ENCODE measurements at places on chromosomes 6 and 20.

DNA sequence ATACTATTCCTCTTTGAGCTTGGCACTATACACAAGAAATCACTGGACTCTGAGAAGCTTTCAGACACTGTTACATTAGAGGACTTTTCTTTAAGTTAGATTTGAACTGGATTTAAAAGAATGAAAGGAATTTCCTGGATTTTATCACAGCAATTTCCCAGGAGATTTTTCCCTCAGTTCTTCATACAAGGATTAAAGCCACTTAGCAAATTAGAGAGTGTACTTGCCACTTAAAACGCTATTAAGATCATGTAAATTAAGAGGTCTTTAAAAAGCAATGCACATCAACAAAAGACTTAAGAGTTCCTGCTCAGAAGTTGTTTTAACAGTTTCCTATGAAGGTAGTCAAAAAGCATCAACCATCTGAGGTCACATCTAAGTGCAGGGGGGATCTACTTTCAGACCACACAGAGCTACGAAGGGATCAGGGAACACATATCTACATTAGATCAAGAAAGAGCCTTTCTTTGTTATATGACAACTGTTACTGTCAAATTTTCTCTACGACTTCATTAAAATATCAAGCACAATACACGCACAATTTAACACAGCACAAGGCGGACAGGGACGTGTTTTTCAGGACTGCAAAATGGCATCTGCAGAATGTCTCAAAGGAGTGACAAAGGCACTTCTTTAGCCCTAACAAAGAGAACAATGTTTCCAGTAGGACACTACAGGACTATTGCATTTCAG lies 65.8 kb downstream of the EPB41L2 start:
- no peak for DNase-seq

DNA sequence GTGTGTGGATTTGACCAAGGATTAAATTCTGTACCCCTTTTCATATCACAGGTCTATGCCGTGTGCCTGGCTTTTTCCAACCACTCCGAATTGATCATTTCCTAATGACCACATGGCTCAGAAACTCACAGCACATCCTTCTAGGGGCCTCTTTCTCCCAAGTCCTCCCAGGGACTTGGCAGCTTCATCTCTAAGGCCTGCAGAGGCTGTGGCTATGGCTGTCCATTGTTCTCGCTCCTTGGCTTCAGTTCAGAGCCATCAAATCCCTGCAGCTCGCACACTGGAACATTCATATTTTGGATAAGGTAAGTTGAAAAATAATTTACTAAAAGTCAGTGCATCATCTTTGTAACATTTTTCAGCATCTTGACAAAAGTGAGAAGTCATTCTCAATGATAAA lies 497.2 kb upstream of the CDH4 start:
- DNase-seq, result no peak

GRCh38 chr6:32558426-32559057 lies 28.5 kb upstream of the HLA-DRB5 start:
- no peak for DNase-seq

DNA sequence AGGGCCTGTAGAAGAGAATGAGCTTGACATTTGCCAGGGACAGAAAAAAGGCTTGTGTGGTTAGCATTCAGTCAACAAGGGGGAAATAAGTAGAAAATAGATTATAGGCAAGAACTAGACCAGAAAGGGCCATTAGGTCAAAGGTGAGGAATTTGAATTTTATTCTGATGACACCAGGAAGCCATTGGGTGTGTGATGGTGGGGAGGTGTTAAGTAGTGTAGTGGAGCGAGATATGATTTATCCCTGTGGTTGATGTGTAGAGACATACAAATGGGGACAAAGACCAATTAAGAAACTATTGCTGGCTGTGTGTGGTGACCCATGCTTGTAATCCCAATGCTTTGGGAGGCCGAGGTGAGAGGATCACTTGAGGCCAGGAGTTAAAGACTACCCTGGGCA lies 11.0 kb downstream of the DSTN start:
- DNase-seq, result no peak

DNA sequence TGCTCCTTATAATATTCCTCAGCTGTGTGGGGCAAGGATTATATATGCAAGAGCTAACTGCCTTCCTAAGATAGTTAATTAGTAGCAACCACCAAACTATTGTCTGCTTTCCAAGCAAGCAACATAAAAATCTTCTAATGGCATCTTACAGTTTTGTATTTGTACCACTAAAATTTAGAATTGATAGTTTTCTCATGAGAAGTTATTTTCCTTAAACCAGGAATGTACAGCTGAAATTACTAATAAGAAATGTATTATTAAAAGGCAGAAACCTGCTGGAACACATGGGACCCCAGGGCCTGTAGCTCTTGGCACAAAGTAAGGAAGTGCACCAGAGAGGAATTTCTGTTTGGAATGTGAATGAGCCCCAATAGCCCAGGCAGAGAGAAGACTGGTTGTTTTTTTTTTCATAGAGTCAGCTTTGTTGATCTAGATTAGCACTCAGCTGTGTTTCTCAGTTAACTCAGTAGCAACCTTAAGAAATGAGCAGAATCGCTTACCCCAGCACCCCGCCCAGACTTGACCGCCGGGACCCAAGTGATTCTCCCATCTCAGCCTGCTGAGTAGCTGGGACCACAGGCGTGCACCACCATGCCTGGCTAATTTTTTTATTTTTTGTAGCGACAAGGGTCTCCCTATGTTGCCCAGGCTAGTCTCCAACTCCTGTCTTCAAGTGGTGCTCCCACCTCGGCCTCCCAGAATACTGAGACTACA lies 2.6 kb downstream of the MGME1 start:
- no peak for DNase-seq

GRCh38 chr6:22146931-22147701 lies 149.7 kb downstream of the PRL start:
- no peak for DNase-seq

GRCh38 chr20:8518878-8519277 lies 386.8 kb downstream of the PLCB1 start:
- DNase-seq, result no peak

DNA sequence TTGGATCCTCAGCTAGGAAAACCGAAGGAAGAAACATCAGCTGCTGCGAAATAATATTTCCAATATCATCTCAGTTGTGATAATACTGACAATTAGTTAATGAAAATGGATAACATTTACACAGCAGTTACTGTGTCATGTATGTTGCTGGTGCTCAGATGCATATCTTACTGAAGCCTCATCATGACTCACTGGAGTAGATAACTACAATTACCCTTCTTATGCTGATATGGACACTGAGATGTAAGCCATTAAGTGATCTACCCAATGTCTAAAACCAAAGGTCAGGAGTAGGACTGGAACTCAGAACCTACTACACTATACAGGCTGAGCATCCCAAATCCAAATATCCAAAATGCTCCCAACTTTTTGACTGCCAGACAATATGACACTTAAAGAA lies 54.7 kb upstream of the LYRM2 start:
- DNase-seq, result no peak

GRCh38 chr6:105545947-105546731 lies 143.3 kb upstream of the PREP start:
- no peak for DNase-seq

DNA sequence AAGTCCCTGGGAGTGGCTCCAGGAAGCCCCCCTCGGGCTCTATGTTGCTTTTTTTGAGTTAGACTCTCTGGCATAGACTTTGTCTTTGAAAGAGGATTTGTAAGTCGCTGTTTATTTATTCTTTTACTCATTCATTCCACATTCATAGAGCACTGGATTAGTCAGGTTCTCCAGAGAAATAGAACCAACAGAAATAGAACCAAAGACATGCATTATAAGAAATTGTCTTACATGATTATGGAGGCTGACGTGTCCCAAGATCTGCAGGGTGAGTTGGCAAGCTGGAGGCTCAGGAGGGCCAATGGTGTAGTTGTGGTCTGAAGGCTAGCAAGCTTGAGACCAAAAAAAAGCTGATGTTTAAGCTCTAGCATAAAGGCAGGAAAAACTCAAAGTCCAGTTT lies 98.3 kb upstream of the CHD6 start:
- no peak for DNase-seq

GRCh38 chr6:34928220-34928619 lies 39.2 kb downstream of the ANKS1A start:
- DNase-seq, result no peak

DNA sequence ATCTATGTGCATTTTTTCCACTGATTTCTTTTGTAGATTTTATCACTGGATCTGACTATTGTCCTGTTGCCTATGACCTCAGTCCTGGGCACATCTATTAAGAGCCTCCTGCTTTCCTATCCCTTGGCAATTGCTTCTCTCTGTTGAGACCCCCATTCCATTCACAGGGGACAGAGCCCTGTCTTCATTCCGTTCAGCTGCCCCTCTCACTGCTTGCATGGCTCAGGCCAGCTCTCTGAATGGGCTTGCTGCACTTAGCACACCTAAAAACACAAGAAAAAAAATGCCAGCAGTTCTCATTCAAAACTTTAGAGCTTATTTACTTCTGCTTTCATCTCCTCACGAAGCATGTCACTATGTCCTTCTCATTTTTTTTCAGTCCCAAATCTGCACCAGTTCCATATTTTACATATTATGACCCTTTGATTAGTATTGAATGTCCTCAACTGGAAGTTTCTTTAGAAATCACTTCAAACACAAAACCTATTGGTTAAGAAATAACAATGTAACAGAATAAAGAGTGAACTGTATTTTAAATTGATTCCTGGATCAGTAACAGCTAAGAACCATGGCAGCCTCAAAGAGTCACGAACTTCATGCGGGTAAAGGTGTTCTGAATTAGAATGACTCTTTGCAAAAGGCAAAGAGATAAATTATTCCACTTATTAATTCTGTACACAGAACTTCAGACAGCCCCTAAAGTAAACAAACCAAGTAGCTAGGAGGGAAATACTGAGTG lies 616.5 kb downstream of the C6orf118 start:
- DNase-seq, result no peak

DNA sequence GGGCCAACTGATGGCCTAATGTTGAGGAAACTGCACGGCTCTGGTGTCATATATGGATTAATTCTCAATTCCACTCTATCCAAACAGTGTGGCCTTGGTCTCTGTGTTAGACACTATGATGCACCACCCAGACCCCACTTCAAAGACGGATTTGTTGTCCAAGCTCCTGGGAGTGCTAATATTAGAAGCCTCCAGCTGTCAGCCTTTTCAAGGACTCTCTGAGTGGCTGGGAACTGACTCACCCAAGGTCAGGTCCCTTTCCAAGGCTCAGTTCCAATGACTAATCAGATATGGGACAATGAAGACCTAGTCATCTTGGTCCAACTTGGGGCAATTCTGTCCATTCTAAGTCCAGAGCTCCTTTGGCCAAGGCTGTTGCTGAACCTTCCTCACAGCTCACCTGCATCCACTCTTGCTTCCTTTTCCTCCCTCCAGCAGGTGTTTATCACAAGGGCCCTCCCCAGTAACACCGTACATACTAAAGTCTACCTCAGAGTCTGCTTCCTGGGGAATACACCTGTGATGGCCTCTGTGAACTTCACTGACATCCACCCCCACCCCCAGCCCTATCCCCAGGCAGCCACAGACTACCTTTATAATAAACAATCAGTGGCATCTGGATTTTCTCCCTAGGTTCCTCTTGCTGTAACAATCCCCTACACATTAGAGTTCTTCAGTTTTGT lies 7.2 kb upstream of the IL20RA start:
- DNase-seq, result no peak

DNA sequence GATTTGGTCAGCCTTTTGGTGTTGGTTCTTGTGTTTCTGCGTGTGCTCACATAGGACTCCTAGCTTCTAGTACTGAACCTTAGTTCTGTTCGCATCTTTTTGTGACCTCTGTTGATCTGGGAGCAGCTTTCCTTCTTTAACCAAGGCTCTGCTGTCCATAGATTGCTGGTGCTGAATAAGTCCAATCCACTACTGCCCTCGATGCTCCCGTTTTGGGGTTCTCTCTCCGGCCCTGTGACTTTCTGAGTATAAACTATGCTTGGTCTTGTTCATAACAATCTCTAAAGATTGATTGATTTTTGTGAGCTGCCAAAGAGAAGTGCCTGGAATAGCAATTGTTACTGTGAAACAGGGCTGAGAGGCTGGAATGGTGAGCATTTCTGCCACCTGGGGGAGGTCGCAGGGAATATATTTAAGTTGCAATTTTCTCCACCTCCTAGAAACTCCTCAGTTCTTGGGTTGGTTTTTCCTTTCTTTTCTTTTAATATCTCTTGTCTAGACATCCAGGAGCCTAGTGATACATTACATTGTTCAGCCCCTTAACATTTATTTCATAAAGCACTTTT lies 422.9 kb upstream of the CHD6 start:
- no peak for DNase-seq

DNA sequence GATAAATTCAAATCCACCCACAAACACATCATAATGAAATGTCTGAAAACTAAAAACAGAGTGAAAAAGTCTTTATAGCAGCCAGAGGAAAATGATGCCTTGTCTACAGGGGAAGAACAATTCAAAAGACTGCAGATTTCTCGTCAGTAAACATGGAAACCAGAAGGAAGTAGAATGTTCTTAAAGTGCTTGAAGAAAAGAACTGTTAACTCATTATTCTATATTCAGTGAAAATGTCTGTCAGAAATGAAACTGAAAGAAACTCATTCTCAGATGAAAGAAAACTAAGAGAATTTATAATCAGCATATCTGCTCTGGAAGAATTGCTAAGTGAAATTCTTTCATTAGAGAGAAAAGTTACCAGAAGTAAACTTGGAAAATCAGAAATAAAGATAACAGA lies 416.1 kb downstream of the TBC1D32 start:
- DNase-seq, result no peak

- no peak for DNase-seq
These were observed 9.0 kb downstream of the NFATC2 start for GRCh38 chr20:51533291-51534172.

- no peak for DNase-seq
These were observed 22.0 kb downstream of the TPD52L1 start for GRCh38 chr6:125175466-125176048.

GRCh38 chr6:139290787-139291311 lies 949 bp downstream of the TXLNB start:
- DNase-seq, result no peak

DNA sequence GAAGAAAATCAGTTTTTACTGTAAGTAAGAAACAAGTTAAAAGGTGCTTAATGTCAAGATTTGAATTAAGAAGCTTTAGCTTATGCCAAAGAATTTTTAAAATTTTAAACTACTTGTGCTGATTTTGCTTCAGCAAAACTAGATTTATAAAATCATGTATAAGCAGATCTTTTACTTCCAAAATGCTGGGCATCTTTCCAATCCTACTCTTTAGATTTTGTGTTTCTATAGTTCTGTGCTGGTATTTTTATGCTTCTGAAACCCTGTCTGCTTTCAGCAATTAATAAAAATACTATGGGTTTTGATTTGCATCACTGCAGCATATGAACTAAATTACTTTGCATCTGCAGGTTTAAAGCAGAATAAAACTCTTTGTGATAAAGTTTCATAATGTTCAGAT lies 238.6 kb upstream of the RNF217 start:
- no peak for DNase-seq

- DNase-seq, result no peak
These were observed 1.1 kb upstream of the OPN5 start for GRCh38 chr6:47780510-47781356.

DNA sequence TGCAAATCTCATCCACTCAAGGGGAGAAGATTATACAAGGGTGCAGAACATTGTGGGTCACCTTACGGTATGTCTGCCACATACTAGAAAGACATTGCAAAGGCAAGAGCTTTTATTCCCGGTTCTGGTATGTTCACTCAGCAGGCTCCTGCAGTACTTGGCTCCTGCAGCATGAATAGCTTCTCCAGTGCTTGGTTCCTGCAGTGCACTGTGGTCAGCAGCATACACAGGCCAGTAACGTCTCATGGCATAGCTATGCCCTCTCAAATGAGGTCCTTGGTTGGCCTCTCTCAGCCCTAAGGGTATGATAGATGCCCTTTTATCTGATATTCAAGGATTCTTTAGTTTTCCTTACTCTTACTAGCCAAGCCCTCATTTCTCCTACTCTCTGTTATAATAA lies 12.6 kb downstream of the TCP11 start:
- no peak for DNase-seq
